ENCODE measurements at places on chromosomes 2 and 18.

DNA sequence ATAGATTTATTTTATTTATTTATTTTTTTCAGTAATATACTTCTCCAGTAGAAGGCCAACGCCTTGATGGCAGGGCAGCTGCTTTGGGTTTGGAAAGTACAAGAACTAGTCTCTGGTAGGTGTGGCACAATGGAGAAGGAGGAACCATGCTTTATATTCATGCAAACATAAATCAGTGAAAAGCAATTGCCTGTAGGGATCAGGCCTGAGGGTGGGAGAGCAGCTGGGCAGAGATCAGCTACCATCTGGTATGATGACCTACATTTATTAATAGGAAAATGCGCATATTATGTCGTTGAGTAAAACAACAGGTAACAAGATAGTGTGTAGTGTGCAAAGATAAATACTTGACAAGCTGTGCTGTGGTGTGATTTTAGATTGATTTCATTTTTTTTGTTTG, 120.4 kb upstream of the TLK1 start:
- no peak for DNase-seq

DNA sequence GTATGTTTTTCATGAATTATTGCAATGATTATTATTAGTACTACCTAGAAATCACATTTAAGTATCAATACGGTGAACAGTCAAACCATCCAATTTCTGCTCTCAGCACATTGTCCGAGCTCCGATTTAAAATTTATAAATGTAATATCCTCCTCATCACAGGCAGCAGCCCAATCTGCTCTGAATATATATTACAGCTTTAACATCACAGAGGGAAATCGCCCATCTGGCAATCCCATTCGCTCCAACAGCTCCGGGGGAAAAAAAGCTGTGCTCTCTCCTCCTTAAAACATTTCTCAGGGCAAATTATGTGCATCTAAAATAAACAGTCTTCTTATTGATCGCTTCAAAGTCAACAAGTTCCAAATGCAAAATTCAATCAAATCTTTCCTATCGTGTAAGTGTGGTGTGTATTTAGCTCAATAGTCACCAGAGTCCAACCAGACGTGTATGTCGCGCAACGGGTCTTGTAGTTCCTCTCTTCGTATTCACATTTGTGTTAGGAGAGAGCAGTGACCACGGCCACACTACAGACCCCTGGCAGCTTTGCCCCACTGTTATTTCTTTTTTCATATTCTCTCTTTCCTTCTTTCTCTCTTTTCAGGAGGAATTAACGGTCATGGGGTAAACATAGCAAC, 2.4 kb downstream of the FIGN start:
- no peak for DNase-seq

DNA sequence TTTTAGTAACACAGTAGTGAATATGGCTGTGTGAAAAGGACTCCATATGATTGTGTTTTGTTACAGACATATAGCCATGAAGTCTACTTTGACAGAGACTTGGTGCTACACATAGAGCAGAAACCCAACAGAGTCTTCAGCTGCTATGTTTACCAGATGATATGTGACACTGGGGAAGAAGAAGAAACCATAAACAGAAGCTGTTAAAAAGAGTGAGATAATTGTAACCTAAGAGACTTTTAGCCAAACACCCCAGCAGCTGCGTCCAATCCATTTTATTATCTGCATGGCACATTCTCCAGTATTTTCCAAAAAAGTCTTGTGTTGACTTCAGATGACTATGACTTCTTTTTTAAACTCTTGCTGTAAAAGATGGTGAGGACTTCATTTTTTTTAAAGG, 41.4 kb upstream of the CYBRD1 start:
- no peak for DNase-seq

DNA sequence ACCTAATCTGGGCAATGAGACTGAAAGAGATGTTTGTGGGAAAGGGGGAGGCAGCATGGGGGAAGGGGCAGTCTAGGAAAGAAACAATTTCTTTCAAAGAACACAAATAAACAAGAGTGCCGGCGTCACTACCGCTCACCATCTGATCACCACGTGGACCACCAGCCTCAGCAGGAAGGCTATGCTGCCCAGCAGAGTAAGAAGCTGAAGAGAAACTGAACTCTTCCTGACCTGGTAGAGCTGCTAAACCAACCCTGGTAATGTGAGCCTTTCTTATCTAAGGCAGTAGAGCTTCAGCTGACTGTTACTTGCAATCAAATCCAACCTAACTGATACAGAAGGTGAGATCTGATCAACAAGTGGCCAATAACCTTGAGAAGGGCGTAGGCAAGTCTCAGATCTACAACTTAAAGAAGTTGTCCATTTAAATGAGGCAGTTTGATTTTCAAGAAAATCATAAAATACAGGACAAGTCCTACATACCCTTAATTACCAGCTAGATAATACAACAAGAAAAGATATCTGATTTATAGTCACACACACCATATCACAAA, 44.2 kb upstream of the SPTBN1 start:
- no peak for DNase-seq

- DNase-seq: no peak
Observed at GRCh38 chr2:19776941-19777514, 124.8 kb downstream of the TTC32 start.

- no peak for DNase-seq
Observed at GRCh38 chr2:229300790-229301189, 29.7 kb upstream of the PID1 start.

DNA sequence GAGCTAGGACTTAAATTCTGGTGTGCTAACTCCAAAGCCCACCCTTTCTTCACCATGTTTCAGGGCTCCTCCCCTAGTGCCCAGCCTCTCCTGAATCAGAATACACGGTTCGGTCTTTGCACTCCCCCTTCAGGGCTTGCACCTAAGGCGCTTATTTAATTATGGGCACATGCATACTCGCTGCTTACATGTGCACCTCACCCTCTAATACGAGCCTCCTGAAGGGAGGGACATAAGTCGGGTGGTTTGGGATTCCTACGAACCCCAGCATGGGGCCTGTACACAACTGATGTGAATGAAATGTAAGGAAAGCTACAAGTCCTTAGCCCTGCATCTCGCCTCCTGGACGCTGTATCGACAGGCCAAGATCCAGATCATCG, 435 bp downstream of the IFT172 start:
- DNase-seq: no peak

- no peak for DNase-seq
Observed at GRCh38 chr2:47206681-47207080, 51.6 kb upstream of the STPG4 start.

DNA sequence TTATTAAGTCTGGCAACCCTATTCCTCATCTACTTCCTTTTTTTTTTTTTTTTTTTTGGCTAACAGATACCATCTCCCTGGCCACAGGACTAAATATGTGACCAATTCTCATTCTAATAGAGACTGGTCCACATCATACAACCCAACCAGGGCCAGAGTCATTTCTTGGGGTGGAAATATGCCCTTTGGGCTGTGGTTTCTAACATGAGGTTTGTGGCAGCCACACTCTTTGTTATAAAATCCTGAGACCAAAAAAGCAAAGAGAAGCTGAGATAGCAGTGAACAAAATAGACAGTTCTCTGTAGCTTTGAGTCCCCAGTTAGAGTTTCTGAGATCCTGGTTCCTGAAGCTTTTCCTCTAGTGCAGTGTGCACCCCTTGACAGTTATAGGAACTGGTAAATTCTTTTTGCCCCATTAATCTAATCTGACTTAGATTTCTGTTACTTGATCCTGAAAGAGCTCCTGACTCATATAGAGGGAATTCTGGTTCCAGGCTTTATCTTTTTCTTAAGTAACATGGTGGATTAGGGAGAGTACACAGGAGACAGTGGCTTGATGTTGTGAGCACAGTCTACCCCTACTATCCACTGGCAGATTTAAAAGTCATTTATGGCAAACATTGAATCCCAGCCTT, 86.8 kb downstream of the MAIP1 start:
- no peak for DNase-seq

Measured in activated CD4-positive, alpha-beta T cell treated with anti-CD3 and anti-CD28 coated beads, Interleukin-2, Interleukin-6, amounts not matched to agents 100 ng/mL and 50 ng/mL, durations not matched to agents 16 hours and 8 hours (primary cell).